T-helper 9 cell (primary cell): ENCODE measurements at places on chromosomes 3 and 15.

DNA sequence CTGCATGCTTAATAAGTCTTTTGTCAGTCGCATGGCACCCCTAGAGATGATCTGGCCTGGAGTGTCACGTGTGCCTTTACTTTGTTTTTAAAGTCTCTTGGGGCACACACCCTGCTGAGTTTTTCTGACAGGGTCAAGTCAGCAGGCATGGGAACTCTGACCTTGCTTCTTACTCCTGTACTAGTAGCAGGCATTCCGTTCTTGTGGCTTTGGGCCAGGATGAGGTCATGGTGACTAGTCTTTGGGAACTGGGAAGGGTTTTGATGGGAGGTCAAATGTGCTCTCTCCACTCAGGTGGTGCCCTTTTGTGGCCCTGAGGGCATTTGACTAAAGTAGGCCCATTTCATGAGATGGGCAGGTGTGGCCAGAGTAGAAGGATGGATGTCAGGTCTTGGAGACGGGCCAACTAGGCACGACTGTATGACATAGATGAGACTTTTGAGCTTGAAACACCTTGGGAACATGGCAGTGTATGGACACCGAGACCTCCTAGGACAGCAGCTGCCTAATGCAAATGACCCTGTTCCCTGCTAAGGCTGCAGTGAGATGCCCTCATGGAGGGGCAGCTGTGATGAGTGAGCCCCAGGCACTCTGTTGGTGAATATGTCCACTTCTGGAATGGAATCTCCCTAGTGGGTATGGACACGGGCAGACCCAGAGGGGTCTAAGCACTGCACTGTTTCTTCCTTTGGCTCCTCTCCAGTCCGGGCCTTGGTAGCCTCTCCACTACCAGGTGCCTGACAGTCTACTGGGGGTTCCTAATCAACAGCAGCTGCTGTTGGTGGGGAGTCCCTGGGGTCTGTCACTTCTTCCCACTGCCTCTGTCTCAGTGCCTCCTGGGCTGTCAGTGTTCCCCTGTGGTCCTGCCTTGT, 16.4 kb downstream of the SRPRB start:
- no peak for DNase-seq

GRCh38 chr15:88896333-88897033, 1.1 kb upstream of the HAPLN3 start:
- DNase-seq: no peak

GRCh38 chr3:196227629-196228493, 11.5 kb downstream of the SLC51A start:
- no peak for DNase-seq

DNA sequence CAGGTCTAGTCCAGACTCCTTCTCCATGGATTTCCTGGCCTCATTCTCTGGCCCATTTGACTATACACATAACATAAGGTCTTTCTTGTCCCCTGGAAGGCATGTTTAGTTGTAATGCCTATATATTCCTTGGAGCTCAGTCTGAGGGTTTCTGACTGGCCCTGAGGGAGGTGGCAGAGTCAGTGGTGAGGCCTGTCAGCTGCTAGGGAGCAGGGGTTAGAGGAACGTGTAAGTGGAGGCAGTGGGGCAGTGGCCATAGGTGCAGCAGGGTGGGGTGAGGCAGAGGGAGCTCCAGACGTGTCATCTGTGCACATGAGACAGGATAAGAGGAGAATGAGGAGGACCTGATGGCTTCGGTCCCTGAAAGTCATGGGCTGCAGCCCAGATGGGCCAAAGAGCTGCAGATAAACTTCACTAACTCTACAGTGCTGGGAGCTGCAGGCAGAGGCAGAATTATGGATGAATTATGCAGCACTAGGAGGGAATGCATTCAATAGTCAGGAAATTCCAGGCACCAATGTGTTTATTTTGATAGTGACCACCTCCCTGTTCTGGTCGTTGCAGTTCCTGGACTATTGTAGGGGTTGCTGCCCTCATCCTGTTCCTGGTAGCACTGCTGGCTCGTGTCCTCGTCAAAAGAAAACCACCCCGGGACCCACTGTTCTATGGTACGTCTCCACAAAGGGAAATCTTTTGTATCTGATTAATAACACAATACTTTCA, 4.9 kb downstream of the TM6SF1 start:
- no peak for DNase-seq

DNA sequence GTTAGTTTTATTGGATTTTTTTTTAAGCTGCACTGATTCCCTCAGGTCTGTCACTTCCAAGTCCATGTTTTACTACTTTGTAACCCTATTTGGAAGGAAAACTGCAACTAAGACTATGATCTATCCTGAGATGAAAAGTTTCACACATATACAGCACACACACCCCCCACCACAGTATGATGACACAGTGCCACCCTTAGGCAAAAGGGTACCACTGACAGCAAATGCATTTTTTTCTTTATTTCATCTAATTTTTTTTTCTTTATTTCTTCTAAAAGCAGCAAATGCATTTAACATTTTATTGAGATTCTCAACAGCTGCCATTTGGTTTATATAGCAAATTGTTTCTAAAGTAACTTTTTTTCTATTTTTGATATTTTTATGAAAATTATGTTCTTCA, 21.2 kb downstream of the NGRN start:
- no peak for DNase-seq

DNA sequence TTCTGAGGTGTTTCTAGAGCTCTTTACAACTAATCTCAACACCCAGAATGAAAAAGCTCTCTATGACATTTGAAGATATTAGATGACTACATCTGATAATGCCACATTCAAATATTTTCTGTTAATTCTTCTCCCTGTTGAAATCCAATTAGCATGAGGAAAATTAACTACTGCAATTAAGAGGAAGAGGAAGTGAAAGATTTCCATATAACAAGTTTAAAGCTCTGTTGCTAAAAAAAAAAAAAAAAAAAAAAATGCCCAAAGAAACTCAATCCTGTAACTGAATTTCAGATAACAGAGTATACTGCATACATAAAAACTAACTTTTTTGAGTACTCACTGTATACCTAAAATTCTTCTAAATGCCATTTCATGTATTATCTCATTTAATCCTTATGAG, 109.8 kb downstream of the TNIK start:
- DNase-seq: no peak

- DNase-seq: no peak
Measured at GRCh38 chr3:50195501-50196252, 4.3 kb downstream of the GNAT1 start.

GRCh38 chr3:140586311-140586710, 91.6 kb upstream of the TRIM42 start:
- DNase-seq: no peak

DNA sequence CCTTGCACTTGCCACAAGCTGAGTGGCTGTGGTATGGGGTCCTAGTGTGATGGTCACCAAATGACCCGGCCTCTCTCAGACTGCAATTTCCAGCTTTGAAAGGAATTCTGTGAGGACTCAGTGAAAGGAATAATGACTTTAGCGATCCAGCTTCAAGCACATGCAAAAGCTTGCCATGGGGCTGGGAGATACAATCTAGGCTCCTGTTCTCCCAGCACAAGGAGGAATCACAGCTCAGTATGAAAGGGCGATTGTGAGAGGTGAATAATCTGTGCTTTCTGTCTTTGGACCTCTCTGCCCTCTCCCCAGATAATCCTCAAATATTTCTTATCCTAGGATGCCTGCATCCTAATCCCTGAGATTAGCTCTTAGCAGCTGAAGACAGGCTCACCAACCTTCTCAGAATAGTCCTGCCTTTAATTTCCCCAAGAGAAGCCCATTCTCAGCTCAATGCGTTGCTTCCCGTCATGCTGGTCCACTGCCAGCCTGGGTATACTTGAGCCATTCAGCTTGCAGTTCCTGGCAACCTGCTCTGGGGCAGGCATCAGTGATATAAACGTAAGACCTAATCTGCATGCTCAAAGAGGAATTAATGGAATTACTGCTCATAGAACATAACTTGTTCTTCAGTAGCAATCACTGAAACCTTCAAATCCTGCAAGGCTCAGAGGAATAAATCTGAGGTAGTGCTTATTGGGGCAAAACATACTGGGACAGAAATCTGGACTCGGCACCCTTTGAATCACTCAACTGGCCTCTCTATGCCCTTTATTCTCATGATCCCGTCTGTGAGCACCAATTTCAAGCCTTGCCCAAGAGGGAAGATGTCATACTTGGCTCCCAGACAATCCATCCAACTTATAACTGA, 15.1 kb downstream of the TLNRD1 start:
- no peak for DNase-seq
